Muscle of leg (tissue), 16 donors: ENCODE measurements at places on chromosomes 11 and 22. TPM values are rescaled to one million over a fixed set of nuclear protein-coding genes. Genes with fewer than 3 reads are reported as not detected.

GRCh38 chr11:109791337-109791736, 301.9 kb upstream of the ZC3H12C start:
- no peak for DNase-seq

DNA sequence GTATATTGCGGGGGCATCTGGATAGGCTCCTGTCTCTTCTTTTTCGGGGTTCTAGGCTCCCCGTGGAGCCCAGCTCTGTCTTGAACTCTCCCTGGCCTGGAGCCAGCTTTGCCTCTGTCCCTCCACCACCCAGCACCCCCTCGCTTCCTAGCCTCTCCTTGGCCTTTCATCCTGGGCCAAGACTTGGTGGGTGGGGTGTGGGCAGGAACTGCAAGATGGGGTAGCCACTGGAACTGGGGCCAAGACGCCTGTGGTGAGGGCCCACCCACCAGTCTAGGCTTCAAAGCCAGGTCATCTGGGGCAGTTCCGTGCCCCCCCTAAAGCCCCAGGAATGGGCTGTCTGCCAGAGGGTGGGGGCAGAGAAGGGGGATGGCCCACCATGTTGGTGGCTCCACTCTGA, 1.7 kb upstream of the CRYBB1 start:
- DNase-seq: no peak

GRCh38 chr11:18265949-18266348, at the start of gene SAA1:
Gene SAA1, plus strand, starts transcription at chr11:18266264. Its CDS starts 624 bp downstream, at chr11:18266888.
- DNase-seq: no peak

- no peak for DNase-seq
Observed at GRCh38 chr11:62151737-62152102, 27.9 kb downstream of the INCENP start.

GRCh38 chr22:50356186-50356585, 13.1 kb downstream of the PPP6R2 start:
- DNase-seq: no peak

GRCh38 chr11:44906649-44907048, 44.0 kb downstream of the TP53I11 start:
- DNase-seq: no peak

- DNase-seq: peak; percentile 46
Observed at GRCh38 chr11:114316980-114317786, 21.0 kb downstream of the NNMT start.

DNA sequence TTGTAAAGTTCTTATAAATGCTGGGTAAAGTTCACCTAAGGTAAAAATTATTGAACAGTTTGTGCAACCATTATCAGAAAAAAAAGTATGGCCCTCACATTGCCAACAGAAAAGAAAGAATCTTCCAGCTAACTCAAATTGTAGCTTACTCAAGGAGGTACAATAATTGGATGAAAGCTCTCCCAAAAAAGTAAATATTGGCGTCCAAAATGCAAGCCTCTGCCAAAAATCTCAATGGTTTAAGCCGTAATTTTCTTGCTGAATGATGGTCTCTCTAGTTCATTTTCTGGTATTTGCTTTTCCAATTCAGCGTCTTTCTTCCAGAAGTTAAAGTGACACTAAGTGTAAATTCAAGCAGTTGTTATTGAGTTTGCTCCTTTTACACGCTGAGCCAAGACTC, 727.3 kb downstream of the LRRC4C start:
- DNase-seq: peak; percentile 47

- DNase-seq: no peak
Observed at GRCh38 chr11:75145972-75146519, 4.9 kb upstream of the SLCO2B1 start.

DNA sequence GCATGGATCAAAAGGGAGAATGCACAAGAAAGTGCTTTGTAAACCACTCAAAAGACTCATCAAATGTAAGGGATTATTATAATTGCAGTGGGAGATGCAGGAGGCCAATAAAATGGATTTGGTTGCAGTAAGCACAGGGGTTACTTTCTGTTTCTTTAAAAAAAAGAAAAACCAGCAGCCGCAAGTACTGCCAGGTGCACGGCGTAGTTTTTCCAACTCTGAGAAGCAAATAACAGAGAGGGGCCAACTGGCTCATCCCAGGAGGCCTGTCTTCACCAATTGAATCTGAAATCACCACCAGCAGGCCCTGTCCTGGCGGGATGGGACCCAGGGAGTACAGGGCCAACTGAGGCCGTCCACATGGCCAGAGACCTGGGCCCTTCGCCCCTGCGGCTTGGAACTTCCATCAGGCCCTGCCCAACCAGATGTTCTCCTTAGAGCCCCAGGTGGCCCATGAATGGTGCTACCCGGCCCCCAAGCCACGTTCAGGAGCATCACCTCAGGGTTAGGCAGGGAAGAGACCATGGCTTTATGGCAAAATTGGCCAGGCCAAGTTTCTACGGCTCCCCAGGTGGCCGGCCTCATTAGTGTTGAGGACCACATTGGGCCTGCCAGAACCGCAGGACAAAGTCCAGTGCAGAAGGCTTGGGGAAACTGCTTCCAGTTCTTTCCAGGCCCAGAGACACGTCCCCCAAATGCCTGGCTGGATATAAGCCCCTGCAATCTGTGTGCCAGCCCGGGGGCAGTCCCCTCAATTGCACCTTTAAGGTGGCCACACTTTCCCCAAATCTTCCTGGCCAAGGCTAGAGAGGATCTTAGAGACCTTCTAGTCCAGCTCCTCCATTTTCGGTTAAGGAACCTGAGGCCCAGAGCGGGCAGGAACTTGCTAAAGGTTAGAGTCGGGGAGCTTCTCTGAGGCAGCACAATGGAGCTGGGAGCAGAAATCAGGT, 61.7 kb downstream of the CHRDL2 start:
- peak; percentile 68 for DNase-seq

- DNase-seq: no peak
Observed at GRCh38 chr11:13578514-13579140, 82.8 kb upstream of the PTH start.

GRCh38 chr11:126430581-126431335, 75.3 kb downstream of the ST3GAL4 start:
- DNase-seq: no peak

GRCh38 chr11:13352711-13353110, 75.1 kb downstream of the BMAL1 start:
- no peak for DNase-seq

GRCh38 chr22:46681010-46681409, 57.0 kb downstream of the CERK start:
- no peak for DNase-seq

DNA sequence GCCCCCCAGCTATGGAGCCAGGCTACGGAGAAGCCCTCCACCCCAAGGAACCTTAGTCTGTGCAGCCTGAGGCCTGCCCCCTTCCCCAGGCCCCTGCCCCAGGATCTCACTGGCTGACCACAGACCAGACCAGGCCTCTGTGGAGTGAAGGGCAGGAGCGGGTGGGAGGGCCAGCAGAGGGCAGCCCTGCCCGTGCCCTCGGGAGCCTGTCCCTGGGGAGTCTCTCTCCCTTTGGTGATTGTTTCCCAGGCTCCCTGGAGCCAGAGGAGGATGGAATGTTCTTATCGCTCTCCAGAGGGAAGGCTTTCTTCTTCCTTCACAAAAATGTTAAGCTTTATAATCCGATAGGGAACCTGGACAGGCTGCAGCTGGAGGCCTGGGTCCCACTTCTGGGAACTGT, 455.3 kb downstream of the SOX6 start:
- DNase-seq: no peak

DNA sequence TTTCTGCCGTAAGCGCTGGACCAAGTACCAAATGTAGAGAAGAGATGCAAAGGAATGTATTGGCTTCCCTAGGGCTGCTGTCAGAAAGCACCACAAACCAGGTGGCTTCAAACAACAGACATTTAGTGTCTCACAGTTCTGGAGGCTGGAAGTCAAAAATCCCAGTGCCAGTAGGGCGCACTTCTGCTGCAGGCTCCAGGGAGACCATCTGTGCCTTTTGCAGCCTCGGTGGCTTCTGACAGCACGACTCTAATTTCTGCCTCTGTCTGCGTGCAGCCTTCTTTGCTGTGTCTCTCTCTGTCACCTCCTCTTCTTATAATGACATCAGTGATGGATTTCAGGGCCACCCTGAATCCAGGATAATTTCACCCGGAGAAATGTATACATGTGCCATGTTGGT, 2.8 kb downstream of the APOL6 start:
- no peak for DNase-seq

DNA sequence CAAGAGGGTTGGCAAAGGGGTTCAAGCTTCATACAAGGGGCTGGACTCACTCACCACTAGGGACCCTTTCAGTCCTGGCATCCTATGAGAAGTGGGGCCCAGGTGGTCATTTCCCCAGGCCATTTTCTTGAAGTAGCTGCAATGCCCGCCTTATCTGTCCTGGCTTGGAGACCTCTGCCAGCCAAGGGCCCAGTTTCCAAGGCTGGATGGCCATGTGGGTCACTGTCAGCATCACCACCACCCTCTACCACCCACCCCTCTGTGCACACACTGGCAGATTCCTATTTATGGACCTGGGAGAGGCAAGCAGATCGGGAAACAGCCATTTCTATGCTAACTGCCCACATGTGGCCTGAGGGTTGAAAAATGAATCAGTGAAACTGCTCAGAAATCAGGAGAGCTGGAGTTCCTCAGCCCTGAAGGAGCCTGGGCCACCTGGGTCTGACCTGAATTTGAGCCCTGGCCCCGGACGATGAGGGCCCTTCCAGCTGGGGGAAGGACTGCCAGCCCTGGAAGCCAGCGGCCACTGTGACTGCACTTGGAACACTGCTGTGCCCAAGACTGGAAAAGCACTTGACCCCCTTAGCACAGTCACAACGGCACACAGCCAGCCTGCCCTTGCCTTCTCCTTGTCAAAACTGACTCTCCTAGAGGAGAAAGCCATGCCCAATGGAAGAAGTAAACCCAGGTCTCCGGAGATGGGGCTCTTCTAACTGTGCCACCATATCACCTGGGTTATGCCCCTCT, 442.2 kb downstream of the BUD13 start:
- DNase-seq: no peak

GRCh38 chr22:44088976-44089570, 65.0 kb downstream of the PARVB start:
- peak; percentile 66 for DNase-seq

- peak; percentile 19 for DNase-seq
Observed at GRCh38 chr11:93497596-93497995, 45.6 kb downstream of the SMCO4 start.

DNA sequence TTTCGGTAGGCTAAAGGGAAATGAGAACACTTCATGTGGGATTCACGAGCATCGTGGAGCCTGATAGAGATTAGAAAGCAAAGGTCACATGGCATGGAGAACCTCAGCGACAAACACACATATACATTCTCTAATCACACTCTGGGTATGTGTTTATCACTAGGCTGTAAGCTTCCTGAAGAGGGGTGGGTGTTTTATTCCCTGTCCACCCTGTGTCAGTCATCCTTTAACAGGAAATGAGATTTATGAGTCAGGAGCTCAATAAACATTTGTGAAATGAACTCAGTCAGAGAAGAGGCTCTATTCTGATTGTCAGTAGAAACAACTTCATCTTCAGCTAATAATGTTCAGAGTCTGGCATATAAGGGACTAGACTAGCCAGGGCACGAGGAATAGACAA, 71.7 kb upstream of the EIF3M start:
- no peak for DNase-seq

DNA sequence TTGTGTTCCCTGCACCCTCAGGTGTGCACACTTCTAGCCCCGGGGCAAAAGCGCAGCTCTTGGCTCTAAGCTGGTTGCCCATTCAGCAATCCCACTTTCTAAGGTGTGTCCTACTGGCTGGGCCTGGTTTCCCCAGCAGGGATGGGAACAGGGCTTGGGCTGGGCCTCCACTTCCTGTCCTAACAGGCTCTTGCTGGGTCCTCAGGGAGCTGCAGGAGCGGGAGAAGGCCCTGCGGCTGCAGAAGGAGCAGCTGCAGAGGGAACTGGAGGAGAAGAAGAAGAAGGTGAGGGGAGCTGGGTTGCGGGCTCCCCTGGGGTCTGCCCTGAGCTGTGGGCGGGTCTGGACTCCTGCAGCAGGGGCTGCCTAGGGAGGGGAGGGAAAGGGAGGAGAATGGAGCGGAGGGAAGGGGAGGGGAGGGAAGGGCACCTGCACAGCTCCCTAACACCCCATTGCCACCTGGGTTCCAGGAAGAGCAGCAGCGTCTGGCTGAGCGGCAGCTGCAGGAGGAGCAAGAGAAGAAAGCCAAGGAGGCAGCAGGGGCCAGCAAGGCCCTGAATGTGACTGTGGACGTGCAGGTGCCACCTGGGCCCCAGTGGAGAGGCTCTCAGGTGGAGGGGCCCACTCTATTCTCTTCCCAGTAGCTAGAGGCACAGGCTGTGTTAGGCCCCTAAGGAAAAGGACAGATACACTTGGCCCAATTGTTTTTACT, 24.6 kb downstream of the INCENP start:
- DNase-seq: no peak

Gene UBQLNL
- polyA plus RNA-seq: 0.19 TPM

Gene OR8G5
- polyA plus RNA-seq: 0.11 TPM

Gene SCUBE1
- 1.6 TPM for polyA plus RNA-seq

Gene SYT8
- polyA plus RNA-seq: 1.7 TPM

Gene OR51A4
- not detected for polyA plus RNA-seq

Gene WBP2NL
- 0.38 TPM for polyA plus RNA-seq

Gene FXYD6
- polyA plus RNA-seq: 173 TPM

Gene RFPL3
- polyA plus RNA-seq: not detected

Gene ZP1
- not detected for polyA plus RNA-seq

Gene KDM4E
- 0.10 TPM for polyA plus RNA-seq

Gene PGGHG
- polyA plus RNA-seq: 11.3 TPM
